SIG-M5 (cell line): ENCODE measurements at places on chromosomes 13 and 19.

- no peak for DNase-seq
These were observed 2.7 kb upstream of the CEBPA start for GRCh38 chr19:33304760-33305647.

- no peak for DNase-seq
These were observed 52.8 kb downstream of the TNFRSF19 start for GRCh38 chr13:23622985-23623384.

GRCh38 chr19:6664916-6665315 lies 5.0 kb downstream of the TNFSF14 start:
- DNase-seq, result no peak

DNA sequence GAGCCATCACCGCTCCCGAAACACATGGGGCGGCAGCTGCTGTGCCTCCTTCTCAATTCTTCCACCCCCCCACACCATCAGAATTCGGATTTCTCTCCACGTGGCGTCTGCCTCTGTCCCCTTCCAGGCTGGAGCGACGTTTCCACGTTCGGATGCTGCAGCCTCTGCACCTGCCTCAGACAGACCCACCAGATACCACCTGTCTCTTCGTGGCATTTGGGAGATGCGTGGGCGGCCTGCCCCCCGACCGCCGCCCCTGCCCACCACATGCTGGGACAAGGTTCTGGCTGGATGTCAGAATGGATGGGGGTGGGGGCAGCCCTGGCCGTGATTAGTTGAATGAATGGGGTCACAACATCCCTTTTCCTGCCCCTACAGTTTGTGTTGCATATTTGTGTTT lies 90.0 kb downstream of the SLC7A1 start:
- no peak for DNase-seq

DNA sequence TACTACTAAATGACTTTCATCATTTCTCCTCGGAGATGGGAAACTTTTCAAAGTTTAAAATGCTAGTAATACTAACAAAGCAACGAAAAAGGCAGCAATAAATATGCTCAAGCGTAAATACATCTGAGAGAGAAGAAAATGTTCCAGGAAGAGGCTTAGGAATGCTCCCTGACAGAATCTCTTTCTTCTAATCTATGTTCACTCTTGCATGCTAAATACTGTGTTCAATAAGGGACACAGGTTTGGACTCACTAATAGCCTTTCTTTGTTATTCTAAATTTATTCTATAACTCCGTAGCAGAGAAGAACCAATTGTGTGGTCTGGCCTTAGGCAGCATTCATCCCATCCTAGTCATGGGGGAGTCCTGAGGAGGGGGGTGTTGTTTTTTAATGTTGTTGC lies 823.0 kb downstream of the PCDH9 start:
- DNase-seq, result no peak

DNA sequence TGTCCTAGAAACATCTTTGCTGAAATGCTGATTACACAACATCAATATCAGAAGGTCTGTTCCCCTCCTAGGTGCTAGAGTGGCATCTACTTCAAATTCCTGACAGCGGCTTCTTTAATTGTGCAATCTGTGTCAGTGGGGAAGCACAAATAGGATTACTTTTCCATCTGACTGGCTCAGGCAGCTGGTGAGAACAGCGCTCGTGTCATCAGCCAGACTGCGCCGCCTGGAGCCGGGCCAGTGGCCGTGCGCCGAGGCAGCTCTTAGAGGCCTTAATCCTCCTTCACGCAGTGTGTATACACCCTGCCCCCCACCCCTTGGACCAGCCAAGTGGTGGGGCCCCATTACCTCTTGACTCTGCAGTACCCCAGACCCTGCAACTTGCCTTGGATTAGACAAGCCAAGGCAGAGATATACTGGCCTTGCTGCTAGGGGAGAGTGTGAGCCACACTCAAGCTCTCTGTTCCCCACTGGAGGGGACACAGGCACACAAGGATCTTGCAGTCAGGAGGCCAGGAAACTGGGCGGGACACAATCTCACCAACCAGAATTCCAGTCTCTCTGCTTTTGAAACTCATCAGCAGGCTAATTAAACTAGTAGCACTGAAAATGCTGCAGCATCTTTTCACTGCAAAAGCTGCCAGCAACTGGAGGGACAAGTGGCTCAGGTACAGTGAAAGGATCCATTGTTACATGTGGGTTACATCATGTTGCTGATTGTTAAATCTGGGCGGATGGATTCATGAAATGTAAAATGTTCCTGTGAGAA lies 48.9 kb upstream of the EPHX3 start:
- no peak for DNase-seq

- DNase-seq, result no peak
These were observed 43.1 kb downstream of the TMEM255B start for GRCh38 chr13:113802090-113802531.
